Stimulated activated CD4-positive, alpha-beta T cell treated with anti-CD3 and anti-CD28 coated beads, Interleukin-1b, Interleukin-23, amount 100 ng/mL, for 24 hours (primary cell): ENCODE measurements at places on chromosomes 11 and 22.

DNA sequence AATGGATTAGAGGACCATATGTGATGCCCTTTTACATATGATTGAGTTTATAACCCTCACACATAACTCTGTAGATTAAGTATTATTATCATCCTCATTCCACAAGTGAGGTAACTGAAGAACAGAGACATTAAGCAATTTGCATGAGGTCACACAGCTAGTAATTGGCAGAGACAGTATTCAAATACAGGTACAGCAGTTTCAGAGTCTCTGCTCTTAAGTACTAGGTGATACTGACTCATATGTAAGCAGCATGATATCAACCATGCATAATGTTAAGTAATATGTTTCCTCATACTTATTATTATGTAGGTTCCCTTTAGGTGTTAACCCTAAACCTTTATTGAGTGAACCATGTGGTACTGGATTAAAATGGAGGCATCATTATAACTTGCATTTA lies 1562.4 kb upstream of the RAG2 start:
- DNase-seq: no peak

- no peak for DNase-seq
Observed at GRCh38 chr11:85705800-85706199, 19.8 kb upstream of the CCDC89 start.

- DNase-seq: peak; percentile 4
Observed at GRCh38 chr11:59172345-59173079, 580 bp downstream of the DTX4 start.

DNA sequence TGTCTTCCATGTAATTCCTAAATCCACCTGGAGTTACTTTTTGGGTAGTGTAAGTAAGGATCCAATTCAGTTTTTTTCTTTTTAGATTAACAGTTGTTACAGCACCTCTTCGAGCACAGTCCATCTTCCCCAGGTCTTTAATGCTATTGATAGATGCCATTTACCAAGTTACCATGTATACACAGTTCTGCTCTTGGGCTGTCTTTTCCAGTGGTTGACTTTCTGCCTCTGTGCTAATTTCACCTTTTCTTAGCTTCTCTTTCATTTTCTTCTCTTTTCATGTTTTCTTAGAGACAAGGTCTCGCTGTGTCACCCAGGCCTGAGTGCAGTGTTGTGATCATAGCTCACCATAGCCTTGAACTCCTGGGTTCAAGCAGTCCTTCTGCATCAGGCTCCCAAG lies 12.0 kb downstream of the ATXN10 start:
- DNase-seq: no peak

DNA sequence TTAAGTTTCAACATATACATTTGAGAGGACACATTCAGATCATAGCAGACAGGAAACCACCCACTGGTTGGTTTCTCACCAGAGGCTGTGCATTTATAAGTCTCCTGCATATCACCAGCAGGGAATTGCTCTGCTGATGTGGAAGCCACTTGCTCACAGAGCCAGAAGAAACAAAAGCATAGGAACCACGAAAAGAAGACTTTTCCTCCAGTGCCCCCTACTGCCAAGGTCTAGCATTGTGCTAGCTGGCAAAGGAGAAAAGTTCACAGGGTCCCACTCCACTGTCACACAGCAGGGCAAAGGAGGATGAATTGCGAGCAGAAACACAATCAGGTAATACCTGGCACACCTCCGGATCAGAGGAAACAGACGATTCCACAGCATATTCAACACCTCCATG lies 28.9 kb upstream of the ISX start:
- no peak for DNase-seq

- DNase-seq: no peak
Observed at GRCh38 chr11:27255447-27255828, 107.6 kb downstream of the CCDC34 start.

GRCh38 chr11:118314988-118315411 lies 10.5 kb downstream of the CD3E start:
- DNase-seq: no peak

DNA sequence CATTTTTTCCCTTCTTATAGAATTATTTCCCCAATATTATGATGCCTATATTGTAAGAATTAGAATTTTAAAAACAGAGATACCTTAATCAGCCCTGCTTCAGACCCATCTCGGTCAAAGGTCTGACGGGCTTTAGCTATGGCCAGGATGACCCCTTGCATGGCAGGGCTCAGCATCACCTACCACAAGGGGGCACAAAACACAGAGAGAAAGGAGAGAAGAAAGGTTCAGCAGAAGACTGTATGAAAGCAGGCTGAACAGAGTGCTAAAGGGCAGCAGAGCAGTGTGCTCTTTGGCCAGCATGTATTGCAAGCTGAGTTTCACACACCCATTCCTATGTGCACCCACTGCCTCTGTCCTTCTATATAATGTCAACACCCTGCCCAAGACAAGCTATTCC lies 26.8 kb downstream of the CLDN25 start:
- DNase-seq: no peak

DNA sequence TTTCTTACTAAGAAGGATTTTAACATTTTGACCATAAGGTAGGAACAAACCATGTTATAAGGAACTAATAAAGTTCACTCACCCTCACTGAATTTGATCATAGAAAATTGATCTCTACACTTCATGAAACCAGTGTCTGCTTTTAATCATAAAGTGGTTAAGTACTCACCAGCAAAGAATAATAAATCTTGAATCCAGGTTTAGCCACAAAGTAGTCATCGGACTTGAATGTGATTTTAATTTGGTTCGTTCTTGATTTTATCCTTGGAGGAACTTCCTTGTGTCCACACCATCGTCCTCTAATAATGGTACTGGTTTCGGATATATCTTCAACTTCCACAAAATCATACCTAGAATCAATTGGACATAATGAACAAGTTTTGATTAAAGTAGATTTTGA lies 40.5 kb upstream of the DDI1 start:
- no peak for DNase-seq

GRCh38 chr11:69814902-69815301 lies 4.3 kb downstream of the FGF3 start:
- DNase-seq: no peak

DNA sequence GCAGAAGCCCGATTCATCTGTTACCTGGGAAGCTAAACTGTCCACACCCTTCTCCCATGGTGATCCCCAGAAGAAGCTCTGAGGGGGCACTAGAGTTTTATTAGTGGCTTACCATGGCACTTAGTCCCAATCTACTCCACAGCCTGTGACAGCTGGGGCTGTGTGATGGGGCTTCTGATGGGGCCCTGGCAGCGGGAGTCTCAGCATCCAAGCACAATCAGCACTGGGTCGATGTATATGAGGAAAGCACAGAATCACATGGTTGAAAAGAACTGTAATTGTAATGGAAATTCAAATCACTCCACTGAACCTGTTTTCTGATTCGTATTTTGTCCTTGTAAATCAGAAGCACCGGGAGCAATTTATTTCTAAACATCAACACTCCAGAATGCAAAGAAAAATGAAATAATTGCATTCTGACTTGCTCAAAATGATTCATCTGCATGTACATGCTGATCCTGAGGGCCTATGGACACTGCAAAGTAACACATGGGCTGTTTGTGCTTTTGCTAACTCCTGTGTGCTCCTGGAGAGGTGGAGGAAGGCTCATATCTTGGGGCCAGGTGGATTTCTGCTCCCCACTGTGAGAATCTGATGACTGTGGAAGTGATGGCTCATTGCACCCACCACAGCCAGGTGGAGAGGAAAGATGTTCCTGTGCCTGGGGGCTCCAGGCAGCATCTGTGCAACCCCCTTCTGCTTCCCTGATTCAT lies 203.0 kb downstream of the KIRREL3 start:
- no peak for DNase-seq

- DNase-seq: no peak
Observed at GRCh38 chr11:26470992-26471391, 101.1 kb downstream of the MUC15 start.

GRCh38 chr11:41449483-41450050 lies 9.9 kb downstream of the LRRC4C start:
- no peak for DNase-seq

DNA sequence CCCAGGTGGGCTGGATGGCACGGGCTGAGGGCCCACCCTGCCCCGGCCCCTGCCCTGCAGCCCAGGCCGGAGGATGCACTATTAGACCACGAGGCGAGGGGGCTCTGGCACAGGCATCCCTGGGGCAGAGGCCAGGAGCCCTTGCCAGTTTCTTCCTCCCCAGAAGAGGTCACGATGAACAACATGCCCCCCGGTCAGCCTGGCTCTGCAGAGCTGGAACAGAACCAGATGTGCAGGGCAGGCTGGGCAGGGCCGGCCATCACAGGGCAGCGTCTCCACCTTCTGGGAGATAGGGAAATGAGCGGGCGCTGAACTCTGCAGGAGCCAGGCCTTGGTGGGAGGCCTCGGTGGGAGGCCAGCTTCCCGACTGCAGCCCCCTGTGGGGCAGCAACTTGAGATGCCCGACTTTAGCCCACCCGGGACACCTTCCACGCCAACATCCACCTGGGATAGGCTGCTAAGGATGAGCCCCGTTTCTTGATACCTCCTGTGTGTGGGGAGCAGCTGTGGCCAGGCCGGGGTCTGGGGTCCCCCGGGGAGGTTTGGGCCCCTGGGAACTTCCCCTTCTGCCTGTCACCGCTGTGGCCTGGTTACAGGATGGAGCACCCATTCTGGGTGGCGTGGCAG lies 21.8 kb upstream of the GNB1L start:
- no peak for DNase-seq

- no peak for DNase-seq
Observed at GRCh38 chr22:49623715-49624114, 204.0 kb downstream of the BRD1 start.

DNA sequence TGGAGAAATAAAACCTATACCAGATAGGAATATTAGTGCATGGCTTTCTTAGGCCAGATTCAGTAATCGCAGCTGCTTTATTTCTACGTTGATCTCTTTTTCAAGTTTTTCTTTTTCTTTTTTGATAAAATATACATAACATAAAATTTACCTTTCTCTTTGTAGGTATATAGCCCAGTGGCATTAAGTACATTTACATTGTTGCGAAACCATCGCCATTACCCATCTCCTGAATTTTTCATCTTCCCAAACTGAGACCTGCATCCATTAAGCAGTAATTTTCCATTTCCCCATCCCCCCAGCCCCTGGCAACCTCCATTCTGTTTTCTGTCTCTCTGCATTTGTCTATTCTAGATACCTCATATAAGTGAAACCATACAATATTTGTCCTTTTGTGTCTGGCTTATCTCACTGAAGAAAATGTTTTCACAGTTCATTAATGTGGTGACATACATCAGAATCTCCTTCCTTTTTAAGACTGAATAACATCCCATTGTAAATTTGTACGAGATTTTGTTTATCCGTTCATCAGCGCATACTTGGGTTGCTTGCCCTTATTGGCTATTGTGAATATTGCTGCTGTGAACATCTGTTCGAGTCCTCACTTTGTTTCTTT lies 41.4 kb downstream of the PANX1 start:
- DNase-seq: no peak
